Progenitor cell of endocrine pancreas (in vitro differentiated cells): ENCODE measurements at places on chromosomes 2 and 18. TPM values are rescaled to one million over a fixed set of nuclear protein-coding genes. Genes with fewer than 3 reads are reported as not detected.

Gene AOX1
- 4.1 and 5.5 TPM in 2 replicates for total RNA-seq

- no peak overlapping the region for H3K27ac ChIP-seq
- no peaks in the 10 kb centered on the region for H3K36me3 ChIP-seq
- peaks cover 13% of the 10 kb centered on the region for H3K4me1 ChIP-seq
- H3K4me3 ChIP-seq: no peak overlapping the region
- no peak for DNase-seq
- peaks cover 36% of the 10 kb centered on the region for H3K27me3 ChIP-seq
These were observed 157.9 kb downstream of the PXDN start for GRCh38 chr2:1586251-1586922.

GRCh38 chr2:27737676-27738348 lies 33.7 kb upstream of the MRPL33 start:
- peaks cover 14% of the 10 kb centered on the region for H3K4me1 ChIP-seq
- H3K27ac ChIP-seq: no peak overlapping the region
- peaks cover 12% of the 10 kb centered on the region for H3K27me3 ChIP-seq

Gene PARD3B
- 29.7 and 34.4 TPM in 2 replicates for total RNA-seq

- peaks cover 4% of the 10 kb centered on the region for H3K4me1 ChIP-seq
- H3K36me3 ChIP-seq: peaks cover 15% of the 10 kb centered on the region
- DNase-seq: no peak
- no peaks in the 10 kb centered on the region for H3K27me3 ChIP-seq
- no peak overlapping the region for H3K27ac ChIP-seq
- H3K4me3 ChIP-seq: no peak overlapping the region
These were observed 79.5 kb upstream of the ALPP start for GRCh38 chr2:232299084-232299483.

GRCh38 chr2:188416367-188416766 lies 124.7 kb downstream of the GULP1 start:
- H3K27me3 ChIP-seq: no peaks in the 10 kb centered on the region
- H3K4me3 ChIP-seq: no peak overlapping the region
- no peak overlapping the region for H3K27ac ChIP-seq
- H3K36me3 ChIP-seq: peaks cover 12% of the 10 kb centered on the region
- peaks cover 14% of the 10 kb centered on the region for H3K4me1 ChIP-seq
- DNase-seq: no peak

Gene LDLRAD4
- 3.4 and 3.8 TPM in 2 replicates for total RNA-seq

Gene ACTG2
- total RNA-seq: 0.19 and 0.31 TPM in 2 replicates

GRCh38 chr2:127615511-127616166 lies 30.3 kb upstream of the GPR17 start:
- H3K4me1 ChIP-seq: no peaks in the 10 kb centered on the region
- H3K4me3 ChIP-seq: no peak overlapping the region
- peaks cover 8% of the 10 kb centered on the region for H3K27me3 ChIP-seq
- peaks cover 2% of the 10 kb centered on the region for H3K36me3 ChIP-seq

DNA sequence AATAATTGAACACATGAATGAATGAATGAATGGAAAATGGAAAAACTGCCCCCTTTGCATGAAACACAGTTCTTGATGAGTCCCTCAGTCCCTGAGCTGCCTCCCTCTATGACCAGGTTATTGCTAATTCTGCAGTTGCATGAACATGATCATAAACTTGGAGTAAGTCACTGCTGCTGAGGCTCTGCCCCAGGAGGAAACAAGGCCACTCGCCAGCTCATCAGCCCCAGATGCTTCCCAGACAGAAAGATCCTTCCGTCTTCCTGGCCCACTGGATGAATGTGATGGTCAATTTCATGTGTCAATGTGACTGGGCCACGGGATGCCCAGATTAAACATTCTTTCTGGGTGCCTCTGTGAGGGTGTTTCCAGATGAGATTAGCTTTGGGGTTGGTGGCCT lies 16.4 kb downstream of the GPR45 start:
- no peaks in the 10 kb centered on the region for H3K4me1 ChIP-seq
- no peaks in the 10 kb centered on the region for H3K27me3 ChIP-seq
- no peak for DNase-seq
- no peak overlapping the region for H3K27ac ChIP-seq
- peaks cover 1% of the 10 kb centered on the region for H3K36me3 ChIP-seq
- H3K4me3 ChIP-seq: no peak overlapping the region

Gene BMP10
- not detected in 2 replicates for total RNA-seq

GRCh38 chr2:26088038-26088643 lies 54.3 kb downstream of the RAB10 start:
- peaks cover 12% of the 10 kb centered on the region for H3K4me1 ChIP-seq
- peaks cover 11% of the 10 kb centered on the region for H3K36me3 ChIP-seq
- DNase-seq: no peak
- no peak overlapping the region for H3K27ac ChIP-seq

DNA sequence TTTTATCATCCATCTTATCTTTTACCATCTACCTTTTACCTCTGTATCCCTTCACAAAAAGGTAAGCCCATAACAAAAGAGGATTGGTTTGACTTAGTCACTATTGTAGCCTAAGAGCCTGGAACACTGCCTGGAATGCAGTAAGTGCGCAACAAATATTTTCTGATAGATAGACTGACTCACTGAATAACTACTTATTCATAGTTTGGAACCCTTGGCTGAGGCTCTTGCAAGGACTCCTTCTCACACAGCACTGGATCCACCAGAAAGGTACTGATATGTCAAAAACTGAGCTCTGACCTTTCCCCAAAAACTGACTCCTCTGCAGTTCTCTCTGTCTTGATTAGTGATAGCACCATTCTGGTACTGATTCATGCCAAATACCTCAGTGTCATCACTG lies 426.7 kb downstream of the SETBP1 start:
- no peaks in the 10 kb centered on the region for H3K36me3 ChIP-seq
- H3K4me1 ChIP-seq: peaks cover 6% of the 10 kb centered on the region
- H3K4me3 ChIP-seq: no peak overlapping the region

- no peak overlapping the region for H3K27ac ChIP-seq
- no peaks in the 10 kb centered on the region for H3K27me3 ChIP-seq
- peaks cover 18% of the 10 kb centered on the region for H3K36me3 ChIP-seq
- no peak overlapping the region for H3K4me3 ChIP-seq
These were observed 60.8 kb downstream of the CEP192 start for GRCh38 chr18:13051950-13052349.

GRCh38 chr2:74845217-74845751 lies 11.4 kb downstream of the HK2 start:
- no peaks in the 10 kb centered on the region for H3K27me3 ChIP-seq
- no peak for DNase-seq
- H3K4me3 ChIP-seq: no peak overlapping the region
- H3K4me1 ChIP-seq: peaks cover 44% of the 10 kb centered on the region
- H3K27ac ChIP-seq: peak overlapping the region; percentile 73

- no peak overlapping the region for H3K4me3 ChIP-seq
- no peaks in the 10 kb centered on the region for H3K27me3 ChIP-seq
- H3K27ac ChIP-seq: no peak overlapping the region
- H3K4me1 ChIP-seq: no peaks in the 10 kb centered on the region
These were observed 419.4 kb downstream of the DCDC2C start for GRCh38 chr2:4122726-4123125.

Gene UGT1A6
- not detected in 2 replicates for total RNA-seq

Gene UGT1A8
- not detected in 2 replicates for total RNA-seq

Gene STRN
- total RNA-seq: 17.6 and 19.9 TPM in 2 replicates

Gene RAB17
- total RNA-seq: 49.9 and 52.0 TPM in 2 replicates

DNA sequence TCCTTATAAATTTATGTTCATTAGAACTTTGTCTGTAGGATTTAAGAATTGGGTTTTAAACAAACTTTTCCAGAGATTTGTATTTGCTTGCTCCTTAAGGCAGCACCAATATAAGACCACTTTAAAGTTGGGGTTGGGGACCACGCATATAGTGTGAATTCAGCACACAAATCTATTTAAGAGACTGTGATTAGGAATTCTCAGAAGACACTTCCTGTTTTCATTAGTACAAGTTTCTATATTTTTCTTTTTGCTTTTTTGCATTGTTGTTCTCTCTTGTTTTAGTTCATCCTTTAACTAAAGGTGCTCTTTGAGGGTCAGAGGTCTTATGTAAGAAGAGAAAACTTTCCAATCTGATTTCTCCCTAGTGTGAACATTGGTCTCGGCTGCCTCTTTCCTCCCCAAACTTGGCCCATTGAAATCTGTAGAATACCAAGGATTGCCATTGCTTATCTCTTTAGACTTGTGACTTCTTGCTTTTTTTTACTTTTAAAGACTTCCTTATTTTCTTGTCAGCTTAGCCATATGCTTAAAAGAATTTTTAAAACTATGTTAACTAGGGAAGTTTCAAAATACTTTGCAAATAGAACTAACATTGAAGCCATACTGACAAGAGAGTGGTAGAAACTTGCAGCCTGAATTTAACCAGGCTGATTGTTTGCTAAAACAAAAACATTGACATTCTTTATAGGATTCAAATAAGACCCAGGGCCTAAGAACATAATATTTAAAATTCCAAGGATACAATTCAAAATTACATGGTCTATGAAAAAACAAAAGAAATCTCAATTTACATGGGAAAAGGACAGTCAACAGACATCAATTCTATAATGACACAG lies 264.1 kb upstream of the FN1 start:
- no peaks in the 10 kb centered on the region for H3K27me3 ChIP-seq
- peaks cover 10% of the 10 kb centered on the region for H3K4me1 ChIP-seq
- H3K4me3 ChIP-seq: no peak overlapping the region

- H3K27me3 ChIP-seq: no peaks in the 10 kb centered on the region
- no peak for DNase-seq
- H3K36me3 ChIP-seq: peaks cover 12% of the 10 kb centered on the region
- no peak overlapping the region for H3K4me3 ChIP-seq
These were observed 49.8 kb downstream of the CAB39 start for GRCh38 chr2:230762317-230762896.

DNA sequence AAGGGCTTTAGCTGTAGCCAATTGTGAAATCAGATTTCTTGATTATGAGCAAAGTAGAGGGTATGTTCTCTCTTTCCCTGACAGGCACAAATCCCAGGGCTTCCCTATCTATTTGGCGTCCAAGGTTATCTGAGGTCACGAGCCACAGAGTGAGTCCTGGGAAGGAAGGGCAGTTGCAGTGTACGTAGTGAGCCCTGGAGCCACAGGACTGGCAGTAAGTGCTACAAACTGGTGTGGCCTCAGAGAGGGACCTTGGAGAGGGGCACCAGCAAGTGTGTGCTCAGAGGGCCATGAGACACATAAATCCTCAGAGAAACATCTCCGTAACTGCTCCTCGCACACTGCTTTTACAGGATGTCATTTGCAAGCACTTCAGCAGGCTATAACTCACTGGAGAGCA lies 115.5 kb upstream of the SH3BP4 start:
- peaks cover 14% of the 10 kb centered on the region for H3K4me1 ChIP-seq
- H3K27me3 ChIP-seq: no peaks in the 10 kb centered on the region
- no peaks in the 10 kb centered on the region for H3K36me3 ChIP-seq
- H3K27ac ChIP-seq: no peak overlapping the region

- peaks cover 42% of the 10 kb centered on the region for H3K4me1 ChIP-seq
- no peaks in the 10 kb centered on the region for H3K27me3 ChIP-seq
- DNase-seq: no peak
- peaks cover 2% of the 10 kb centered on the region for H3K36me3 ChIP-seq
These were observed 441.7 kb downstream of the THSD7B start for GRCh38 chr2:137207030-137207429.

DNA sequence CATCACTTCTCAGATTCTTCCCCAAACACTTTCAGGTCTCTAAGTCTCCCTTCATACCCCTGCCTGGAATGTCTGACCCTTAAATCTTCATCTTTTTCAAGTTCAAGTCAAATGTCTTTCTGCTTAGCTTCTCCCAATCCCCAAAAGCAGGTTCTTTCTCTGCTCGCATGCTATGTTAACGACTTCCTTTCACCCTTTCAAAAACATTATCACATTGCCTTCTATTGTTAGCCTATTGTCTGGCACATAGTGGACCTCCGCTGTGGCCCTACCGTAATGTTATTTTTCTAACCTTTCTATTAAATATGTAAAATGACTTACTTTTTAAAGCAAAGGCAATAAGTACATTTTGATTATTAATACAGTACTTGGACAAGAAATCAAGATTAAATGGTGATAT lies 2.2 kb downstream of the CDKL4 start:
- no peak for DNase-seq
- H3K4me3 ChIP-seq: no peak overlapping the region
- peaks cover 3% of the 10 kb centered on the region for H3K4me1 ChIP-seq

Gene IL37
- total RNA-seq: not detected in 2 replicates

DNA sequence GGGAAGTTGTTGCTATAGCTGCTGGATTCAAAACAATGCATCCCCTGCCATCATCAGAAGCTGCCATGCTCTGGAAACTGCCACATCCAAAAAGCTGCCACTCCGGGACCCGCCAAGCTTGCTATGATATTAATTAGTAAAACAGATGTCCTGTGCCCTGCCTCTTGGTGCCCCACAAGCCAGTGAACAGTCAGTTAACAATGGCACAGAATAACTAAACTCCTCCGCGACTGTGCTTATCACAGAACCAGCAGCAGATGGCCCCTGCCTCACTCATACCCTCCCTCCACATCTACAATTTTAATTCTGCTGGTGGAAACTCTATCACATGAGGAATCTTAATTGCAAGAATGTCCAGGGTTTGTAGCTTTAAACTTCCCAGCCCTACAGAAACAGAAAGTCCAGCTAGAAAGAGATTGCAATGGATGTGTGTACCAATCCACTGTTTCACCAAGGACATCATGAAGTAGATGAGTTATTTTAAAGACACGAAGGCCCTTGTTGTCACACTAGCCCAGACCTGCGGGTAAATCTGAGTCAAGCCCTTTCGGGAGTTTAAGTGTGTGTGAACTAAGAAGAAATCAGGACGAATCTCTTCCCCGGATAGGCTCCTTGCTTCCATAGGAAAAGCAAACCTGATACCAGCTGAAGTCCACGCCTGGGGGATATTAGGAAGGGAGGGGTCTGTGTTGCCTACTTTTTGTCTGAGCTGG lies 7.4 kb upstream of the ACYP2 start:
- no peaks in the 10 kb centered on the region for H3K36me3 ChIP-seq
- no peak for DNase-seq
- peaks cover 4% of the 10 kb centered on the region for H3K27me3 ChIP-seq

- H3K36me3 ChIP-seq: no peaks in the 10 kb centered on the region
- peak overlapping the region; percentile 9 for H3K27ac ChIP-seq
- no peaks in the 10 kb centered on the region for H3K27me3 ChIP-seq
- no peak overlapping the region for H3K4me3 ChIP-seq
These were observed 267.0 kb downstream of the CCDC85A start for GRCh38 chr2:56450772-56451171.

DNA sequence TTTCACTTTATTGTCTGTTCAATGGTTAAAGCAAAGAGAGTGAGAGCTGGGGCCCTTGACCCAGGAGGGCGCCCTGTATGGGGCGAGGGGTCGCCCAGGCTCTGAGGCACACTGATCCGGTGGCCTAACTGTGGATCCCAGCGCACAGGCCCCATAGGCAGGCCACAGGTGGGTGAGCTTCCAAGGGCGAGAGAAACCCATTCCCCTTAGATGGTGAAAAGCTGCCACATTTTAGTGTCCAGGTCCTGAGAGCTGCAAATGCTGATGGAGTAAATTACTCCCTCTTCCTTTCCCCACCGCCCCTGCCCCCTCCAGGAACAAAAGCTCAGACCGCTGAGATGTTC lies 5.9 kb upstream of the DLX2 start:
- H3K27me3 ChIP-seq: peaks cover 66% of the 10 kb centered on the region
- H3K36me3 ChIP-seq: no peaks in the 10 kb centered on the region
- no peak for DNase-seq
- H3K27ac ChIP-seq: no peak overlapping the region
- no peak overlapping the region for H3K4me3 ChIP-seq

- peaks cover 25% of the 10 kb centered on the region for H3K27me3 ChIP-seq
- no peaks in the 10 kb centered on the region for H3K36me3 ChIP-seq
- no peak for DNase-seq
- no peaks in the 10 kb centered on the region for H3K4me1 ChIP-seq
- no peak overlapping the region for H3K4me3 ChIP-seq
These were observed 13.1 kb upstream of the CRACDL start for GRCh38 chr2:98948956-98949739.

Gene UGT1A4
- not detected in 2 replicates for total RNA-seq
